Testis (tissue), 5 donors: ENCODE measurements at places on chromosomes 1 and 21. TPM values are rescaled to one million over a fixed set of nuclear protein-coding genes. Genes with fewer than 3 reads are reported as not detected.

DNA sequence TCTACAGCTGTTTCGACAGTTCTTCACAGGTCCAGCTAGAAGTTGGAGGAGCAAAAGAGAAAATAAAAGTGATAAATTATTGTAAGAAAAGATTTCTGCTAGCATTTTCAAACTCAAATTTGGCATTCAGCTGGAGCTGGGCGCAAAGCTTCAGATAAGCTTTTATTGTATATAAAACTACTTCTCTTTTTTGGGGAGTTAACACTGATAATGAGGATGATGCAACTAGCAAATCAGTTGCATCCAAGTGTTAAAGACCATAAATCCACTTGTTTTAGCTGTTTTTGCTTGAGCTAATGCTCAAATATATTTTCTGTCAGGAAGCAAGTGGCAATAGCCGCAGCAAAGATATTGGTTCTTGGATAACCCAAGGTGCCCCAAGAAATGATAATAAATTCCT, 127.1 kb upstream of the PKN2 start:
- H3K4me3 ChIP-seq: no peak overlapping the region
- H3K36me3 ChIP-seq: no peaks in the 10 kb centered on the region
- H3K27ac ChIP-seq: no peak overlapping the region
- no peaks in the 10 kb centered on the region for H3K4me1 ChIP-seq

- peak; percentile 48 for DNase-seq
- no peak overlapping the region for H3K27ac ChIP-seq
- no peaks in the 10 kb centered on the region for H3K27me3 ChIP-seq
- H3K4me3 ChIP-seq: no peak overlapping the region
- peaks cover 6% of the 10 kb centered on the region for H3K4me1 ChIP-seq
Observed at GRCh38 chr1:53697721-53698383, 41.1 kb downstream of the GLIS1 start.

The DPM3 gene
- 69.9 TPM for total RNA-seq

The CCDC181 gene
- total RNA-seq: 27.1 TPM

The GPR61 gene
- 4.1 TPM for total RNA-seq

- no peaks in the 10 kb centered on the region for H3K36me3 ChIP-seq
- H3K27me3 ChIP-seq: no peaks in the 10 kb centered on the region
- DNase-seq: no peak
- no peak overlapping the region for H3K4me3 ChIP-seq
- H3K27ac ChIP-seq: no peak overlapping the region
Observed at GRCh38 chr1:4564051-4564450, 90.4 kb upstream of the AJAP1 start.

The AADACL4 gene
- not detected for total RNA-seq

DNA sequence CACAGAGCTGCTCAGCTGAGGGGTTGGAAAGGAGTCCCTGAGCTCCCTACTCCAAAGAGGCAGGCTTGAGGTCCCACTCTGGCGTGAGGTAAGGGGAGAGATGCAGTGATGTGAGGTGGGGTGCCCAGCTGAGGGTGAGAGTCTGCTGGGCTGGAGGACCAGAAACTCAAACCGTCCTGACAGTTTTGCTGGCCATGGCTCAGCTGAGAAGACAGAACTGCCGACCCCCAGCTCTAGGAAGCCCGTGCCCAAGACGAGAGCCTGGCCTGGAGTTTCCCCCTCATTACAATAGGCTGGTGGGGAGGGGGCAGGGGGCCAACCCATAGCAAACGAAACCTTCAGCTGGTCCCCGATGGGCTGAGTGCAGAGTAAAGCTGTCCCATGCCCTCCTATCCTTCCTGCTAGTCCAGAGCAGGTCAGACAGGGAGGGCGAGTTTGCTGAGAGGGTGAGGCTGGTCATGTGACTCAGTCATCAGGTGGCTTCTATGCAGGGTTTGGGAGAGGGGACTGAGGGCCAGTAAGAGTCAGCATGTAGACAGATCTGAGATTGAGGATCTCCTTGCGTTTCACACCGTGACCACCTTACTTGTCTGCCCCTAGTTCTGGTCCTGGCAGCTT, 129.3 kb downstream of the PRDM2 start:
- H3K27me3 ChIP-seq: no peaks in the 10 kb centered on the region
- H3K36me3 ChIP-seq: no peaks in the 10 kb centered on the region
- H3K27ac ChIP-seq: no peak overlapping the region
- DNase-seq: no peak
- no peaks in the 10 kb centered on the region for H3K4me1 ChIP-seq

DNA sequence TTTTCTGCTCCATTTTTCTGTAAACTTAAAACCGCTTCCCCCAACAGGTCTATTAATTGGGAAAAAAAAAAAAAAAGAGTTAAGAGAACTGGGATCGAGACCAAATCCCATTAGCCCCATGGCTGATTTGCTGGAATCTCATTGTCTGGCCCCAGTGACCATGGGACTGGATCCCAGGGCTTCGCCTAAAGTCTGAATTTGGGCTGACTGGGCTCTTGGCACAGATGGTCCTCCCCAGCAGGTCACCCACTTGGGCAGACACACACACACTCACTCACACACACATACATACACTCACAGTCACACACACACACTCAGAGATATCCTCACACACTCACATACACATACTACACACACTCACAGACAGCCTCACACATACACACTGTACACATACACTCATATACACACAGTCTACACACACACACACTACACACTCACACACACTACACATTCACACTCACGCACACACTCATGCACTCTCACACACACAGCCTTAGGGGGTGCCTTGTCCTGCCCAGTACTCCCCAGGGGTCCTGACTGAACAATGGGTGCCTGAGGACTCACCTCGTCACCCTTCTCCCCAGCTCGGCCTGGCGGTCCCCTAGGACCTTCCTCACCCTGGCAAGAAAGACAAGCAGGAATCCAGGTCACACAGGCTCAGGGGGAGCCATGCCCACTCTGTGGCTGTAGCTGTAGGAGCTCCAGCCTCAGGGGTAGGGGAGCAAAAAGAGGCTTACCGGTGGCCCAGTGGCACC, 7.5 kb downstream of the COL9A2 start:
- H3K4me3 ChIP-seq: no peak overlapping the region
- H3K27me3 ChIP-seq: no peaks in the 10 kb centered on the region
- H3K4me1 ChIP-seq: peaks cover 7% of the 10 kb centered on the region
- DNase-seq: peak; percentile 59

The KIRREL1 gene
- 31.9 TPM for total RNA-seq

The NUDT4B gene
- 30.9 TPM for total RNA-seq

GRCh38 chr1:79220509-79220908, 214.0 kb upstream of the ADGRL4 start:
- DNase-seq: no peak
- H3K27me3 ChIP-seq: no peaks in the 10 kb centered on the region
- no peak overlapping the region for H3K27ac ChIP-seq
- H3K36me3 ChIP-seq: no peaks in the 10 kb centered on the region

The LIN9 gene
- total RNA-seq: 13.9 TPM

The CGN gene
- 31.6 TPM for total RNA-seq

GRCh38 chr1:66951513-66951912, 26.7 kb downstream of the MIER1 start:
- H3K4me1 ChIP-seq: no peaks in the 10 kb centered on the region
- H3K27me3 ChIP-seq: no peaks in the 10 kb centered on the region
- H3K4me3 ChIP-seq: no peak overlapping the region
- no peak for DNase-seq

The DYNLT5 gene
- total RNA-seq: not detected

- H3K36me3 ChIP-seq: no peaks in the 10 kb centered on the region
- no peak for DNase-seq
- no peaks in the 10 kb centered on the region for H3K4me1 ChIP-seq
- H3K4me3 ChIP-seq: no peak overlapping the region
- no peaks in the 10 kb centered on the region for H3K27me3 ChIP-seq
- H3K27ac ChIP-seq: no peak overlapping the region
Observed at GRCh38 chr1:99680270-99680669, 34.4 kb downstream of the PALMD start.

The LAMC1 gene
- total RNA-seq: 106 TPM

- H3K4me1 ChIP-seq: no peaks in the 10 kb centered on the region
- H3K27ac ChIP-seq: no peak overlapping the region
- DNase-seq: no peak
- no peaks in the 10 kb centered on the region for H3K36me3 ChIP-seq
- H3K27me3 ChIP-seq: no peaks in the 10 kb centered on the region
- H3K4me3 ChIP-seq: no peak overlapping the region
Observed at GRCh38 chr21:15278279-15278678, 213.5 kb upstream of the NRIP1 start.

The LEMD1 gene
- 71.1 TPM for total RNA-seq

- H3K36me3 ChIP-seq: no peaks in the 10 kb centered on the region
- no peaks in the 10 kb centered on the region for H3K27me3 ChIP-seq
- no peaks in the 10 kb centered on the region for H3K4me1 ChIP-seq
- DNase-seq: no peak
- no peak overlapping the region for H3K27ac ChIP-seq
Observed at GRCh38 chr1:168408884-168409283, 128.2 kb downstream of the TBX19 start.
